Progenitor cell of endocrine pancreas (in vitro differentiated cells): ENCODE measurements at places on chromosomes 3 and 15. TPM values are rescaled to one million over a fixed set of nuclear protein-coding genes. Genes with fewer than 3 reads are reported as not detected.
A peak's percentile ranks its signal among the peaks of the same experiment; 100 is the strongest.

- DNase-seq: no peak
Measured at GRCh38 chr15:29612096-29612495, 210.2 kb downstream of the TJP1 start.

DNA sequence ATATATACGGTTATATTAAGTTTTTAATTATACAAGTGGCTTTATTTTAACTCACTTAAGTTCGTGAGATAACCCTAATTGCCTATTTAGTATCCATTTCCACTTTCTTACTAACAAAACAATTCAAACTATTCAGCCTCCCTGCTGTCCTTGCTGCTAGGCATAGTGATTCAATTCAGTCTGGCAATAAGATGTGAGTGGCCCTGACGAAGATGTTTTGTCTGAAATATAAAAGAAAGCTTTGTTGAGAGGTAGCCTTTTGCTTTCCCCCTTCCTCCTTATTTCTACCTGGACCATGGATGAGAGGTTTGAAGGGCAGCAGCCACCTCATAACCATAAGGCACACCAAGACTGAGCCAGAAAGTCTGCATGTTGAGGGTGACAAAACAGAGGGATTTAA lies 89.3 kb upstream of the TRIM42 start:
- no peak for DNase-seq

DNA sequence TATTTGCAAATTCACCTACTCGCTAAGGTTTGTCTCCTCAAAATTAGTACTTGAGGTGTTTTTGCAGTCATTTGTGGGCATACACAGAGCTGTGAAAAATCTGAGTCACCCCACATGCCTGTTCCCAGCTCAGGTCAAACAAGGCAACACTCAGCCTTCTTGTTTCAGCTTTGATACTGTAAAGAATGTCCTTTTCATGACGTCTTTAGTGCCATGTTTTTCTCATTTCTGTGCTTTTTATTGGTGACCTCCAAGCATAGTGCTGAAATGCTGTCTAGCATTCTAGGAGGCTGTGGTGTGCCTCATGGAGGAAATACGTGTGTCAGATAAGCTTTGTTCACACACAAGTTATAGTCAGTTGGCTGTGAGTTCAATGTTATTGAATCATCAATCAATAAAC lies 8.8 kb downstream of the CAPN3 start:
- DNase-seq: no peak

DNA sequence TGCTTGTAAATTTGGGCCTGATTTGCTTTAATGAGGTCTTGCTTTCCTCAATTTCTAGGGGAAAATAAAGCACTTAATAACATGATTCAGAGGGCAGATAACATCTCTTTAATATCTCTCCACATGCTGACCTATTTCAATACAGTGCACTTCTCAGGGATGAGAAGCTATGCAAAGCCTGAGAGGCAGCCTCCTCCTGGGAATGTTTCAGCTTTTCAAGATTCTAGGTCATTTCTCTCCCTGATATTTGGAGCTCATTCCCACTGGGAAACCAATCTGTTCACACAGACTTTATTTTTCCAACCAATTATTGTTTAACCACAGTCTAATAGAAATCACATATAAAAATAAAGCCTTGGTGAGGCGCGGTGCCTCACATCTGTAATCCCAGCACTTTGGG lies 67.0 kb upstream of the LSAMP start:
- no peak for DNase-seq

DNA sequence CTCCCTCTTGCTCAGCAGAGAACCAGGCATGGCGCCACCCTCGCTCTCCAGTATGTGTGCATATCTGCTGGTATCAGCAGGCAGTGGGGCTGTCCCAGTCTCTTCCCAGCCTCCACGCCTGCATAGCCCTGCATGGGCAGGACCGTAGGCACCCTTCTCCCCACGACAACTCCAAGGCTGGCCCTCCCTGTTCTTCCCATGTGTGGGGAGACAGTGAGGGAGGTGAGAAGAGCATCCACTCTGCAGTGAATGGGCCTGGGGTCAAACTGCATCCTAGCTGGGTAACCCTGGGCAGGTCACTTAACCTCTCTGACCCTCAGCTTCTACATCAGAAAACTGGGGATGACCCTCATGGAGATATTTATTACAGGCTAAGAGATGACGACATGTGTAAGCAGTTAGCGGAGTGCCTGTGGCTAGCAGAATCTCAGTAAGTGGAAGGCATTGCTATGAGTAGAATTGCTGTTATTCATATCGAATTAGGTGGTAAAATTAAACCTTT lies 13.3 kb upstream of the SSUH2 start:
- DNase-seq: no peak

DNA sequence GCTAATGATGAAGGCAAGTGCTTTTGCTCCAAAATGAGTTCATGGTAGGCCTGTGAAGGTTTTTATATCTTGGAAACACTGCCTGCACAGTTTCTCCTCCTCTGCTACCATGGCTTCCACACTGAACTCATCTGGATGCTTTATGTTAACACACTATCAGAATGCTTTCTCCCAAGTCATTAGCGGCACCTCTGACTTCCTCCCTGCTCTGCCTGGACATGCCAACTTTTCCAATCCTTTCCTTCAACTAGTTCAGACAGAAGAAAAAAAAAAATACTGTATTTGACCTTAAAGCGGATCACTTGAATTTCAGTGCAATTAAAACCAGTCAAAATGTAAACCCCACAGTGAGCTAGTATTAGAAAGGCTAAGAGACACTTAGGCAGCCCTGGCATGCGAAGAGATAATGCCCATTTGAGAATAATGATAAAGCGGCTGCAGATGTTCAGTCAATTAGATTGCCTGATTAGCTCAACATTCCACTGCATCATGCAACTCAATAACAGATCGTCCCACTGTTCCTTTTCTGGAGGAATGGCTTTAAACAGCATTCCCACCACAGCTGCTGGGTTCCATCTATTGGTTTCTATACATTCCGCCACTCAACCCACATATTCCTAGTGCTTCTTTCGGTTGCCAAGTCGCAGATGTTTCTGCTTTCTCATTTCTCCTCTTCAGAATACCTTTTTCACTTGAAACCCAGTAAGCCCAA lies 51.7 kb downstream of the CNTN3 start:
- no peak for DNase-seq

DNA sequence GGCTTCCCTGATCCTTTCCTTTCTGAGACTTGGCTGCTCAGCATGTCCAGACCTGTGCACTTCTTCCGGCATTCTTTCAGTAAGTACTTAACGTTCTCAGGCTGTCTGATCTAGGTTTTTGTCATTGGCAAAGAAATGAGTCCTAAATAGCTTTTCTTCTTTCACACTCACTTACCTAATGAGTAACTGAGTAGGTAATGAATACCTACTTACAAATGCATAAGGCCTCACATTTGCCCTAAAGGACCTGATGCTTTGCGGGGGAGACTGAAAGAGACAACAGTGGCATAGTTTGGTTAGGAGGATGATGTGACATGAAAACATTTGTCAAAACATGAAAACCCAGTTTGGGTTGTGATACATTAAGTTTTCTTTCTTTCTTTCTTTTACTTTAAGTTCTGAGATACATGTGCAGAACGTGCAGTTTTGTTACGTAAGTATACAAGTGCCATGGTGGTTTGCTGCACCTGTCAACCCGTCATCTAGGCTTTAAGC lies 516.7 kb upstream of the CFAP20DC start:
- no peak for DNase-seq

GRCh38 chr15:57401546-57401945 lies 25.2 kb downstream of the CGNL1 start:
- no peak for DNase-seq

- no peak for DNase-seq
Measured at GRCh38 chr3:197791892-197792647, 1.0 kb downstream of the LRCH3 start.

DNA sequence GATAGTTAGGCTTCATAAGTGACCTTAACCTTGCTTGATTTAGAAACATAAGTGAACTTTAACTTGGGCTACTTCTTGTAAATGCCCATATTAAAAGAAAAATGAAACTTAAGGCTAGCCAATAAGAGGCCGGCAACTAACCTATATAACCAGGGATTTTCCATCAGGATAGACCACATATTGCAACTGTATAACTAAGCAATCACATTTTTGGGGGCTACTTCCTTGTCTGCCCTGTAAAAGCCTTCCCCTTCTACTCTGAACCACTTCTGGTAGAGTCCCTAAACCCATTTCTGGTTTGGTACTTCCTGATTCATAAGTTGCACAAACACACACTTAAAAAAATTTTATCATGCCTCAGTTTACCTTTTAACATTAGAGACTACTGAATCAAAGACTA lies 150.9 kb upstream of the UBE2E2 start:
- no peak for DNase-seq

- no peak for DNase-seq
Measured at GRCh38 chr3:133487920-133488540, 85.5 kb upstream of the CDV3 start.

GRCh38 chr3:111819927-111820326 lies 39.1 kb upstream of the PHLDB2 start:
- DNase-seq: no peak

DNA sequence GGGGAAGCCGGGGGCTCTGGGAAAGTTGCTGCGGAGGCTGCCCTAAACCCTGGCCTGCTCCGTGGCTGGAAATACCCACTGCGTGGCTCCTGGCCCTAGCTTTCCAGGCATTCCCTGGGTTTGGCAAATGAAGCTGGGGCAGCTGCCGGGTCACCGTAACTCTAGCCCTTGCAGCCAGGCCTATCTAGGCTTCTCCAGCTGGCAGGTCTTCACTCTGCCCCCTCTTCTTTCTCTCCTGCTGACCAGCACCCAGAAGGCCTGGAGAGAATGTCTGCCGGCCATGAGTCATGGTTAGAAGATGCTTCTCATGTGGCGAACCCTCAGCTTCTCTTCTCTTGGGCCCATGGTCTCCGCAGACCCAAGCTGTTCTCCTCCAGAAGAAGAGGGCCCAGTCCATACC lies 5.6 kb upstream of the DLL4 start:
- no peak for DNase-seq

DNA sequence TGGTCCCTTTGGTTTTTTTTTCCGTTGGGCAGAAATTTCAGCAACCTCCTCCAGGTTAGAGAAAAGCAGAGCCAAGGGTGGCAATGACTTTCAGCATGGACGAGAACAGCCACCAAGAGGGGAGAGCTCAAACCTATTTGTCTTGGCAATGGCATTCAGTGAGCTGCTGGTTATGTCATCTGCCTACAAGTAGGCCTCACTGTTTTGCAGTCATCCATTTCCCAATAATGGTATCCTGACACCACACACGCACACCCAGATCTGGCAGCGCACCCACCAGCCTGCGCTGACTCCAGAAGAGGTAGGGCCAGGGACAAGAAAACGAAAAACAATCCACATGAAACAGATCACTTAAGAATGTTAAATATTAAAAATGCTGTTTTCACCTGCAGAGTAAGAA lies 92.3 kb downstream of the MAGI1 start:
- DNase-seq: no peak

GRCh38 chr15:92473756-92474155 lies 80.1 kb downstream of the ST8SIA2 start:
- DNase-seq: no peak

DNA sequence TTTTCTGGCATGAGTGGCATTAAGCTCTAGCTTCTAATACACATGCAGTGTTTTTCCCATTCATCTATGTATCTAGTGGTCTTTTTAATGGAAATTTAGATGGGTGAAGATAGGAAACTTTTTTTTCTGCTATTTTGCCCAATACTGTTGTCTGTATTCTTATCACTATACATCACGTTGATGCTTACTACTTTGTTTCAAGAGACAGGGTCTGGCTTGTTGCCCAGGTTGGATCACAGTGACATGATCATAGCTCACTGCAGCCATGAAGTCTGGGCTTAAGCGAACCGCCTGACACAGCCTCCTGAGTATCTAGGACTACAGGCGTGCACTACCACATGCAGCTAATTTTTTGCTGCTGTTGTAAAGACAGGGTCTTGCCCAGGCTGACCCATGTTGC lies 84.6 kb downstream of the PEAK1 start:
- DNase-seq: no peak

GRCh38 chr3:122520861-122521260 lies 6.1 kb upstream of the KPNA1 start:
- no peak for DNase-seq

GRCh38 chr3:12076031-12076430 lies 71.8 kb downstream of the SYN2 start:
- no peak for DNase-seq

GRCh38 chr15:81413851-81414250 lies 39.8 kb upstream of the TMC3 start:
- no peak for DNase-seq

DNA sequence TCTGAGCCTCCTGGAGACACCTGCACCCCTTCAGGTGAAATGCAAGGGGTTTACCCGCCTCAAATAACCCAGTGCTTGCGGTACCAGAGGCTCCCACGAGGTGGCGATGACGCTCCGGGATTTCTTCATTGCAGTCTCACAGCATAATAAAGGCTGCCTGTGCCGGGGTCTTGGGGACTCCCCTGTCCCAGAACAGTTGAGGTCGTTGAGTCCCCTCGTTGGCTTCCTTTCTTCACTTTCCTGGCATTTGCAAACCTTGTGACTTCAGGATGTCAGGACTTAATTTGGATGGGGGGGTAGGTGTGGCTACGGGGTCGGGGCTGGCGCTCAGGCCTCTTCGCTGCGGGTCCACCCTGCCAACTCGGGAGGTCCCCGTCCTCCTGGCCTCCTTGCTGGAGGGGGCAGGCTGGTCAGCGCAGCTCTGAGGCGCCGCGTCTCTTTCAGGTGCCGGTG lies 1.3 kb downstream of the GNAT1 start:
- peak; percentile 87 for DNase-seq

- no peak for DNase-seq
Measured at GRCh38 chr15:60400944-60401343, 3.2 kb upstream of the ANXA2 start.

DNA sequence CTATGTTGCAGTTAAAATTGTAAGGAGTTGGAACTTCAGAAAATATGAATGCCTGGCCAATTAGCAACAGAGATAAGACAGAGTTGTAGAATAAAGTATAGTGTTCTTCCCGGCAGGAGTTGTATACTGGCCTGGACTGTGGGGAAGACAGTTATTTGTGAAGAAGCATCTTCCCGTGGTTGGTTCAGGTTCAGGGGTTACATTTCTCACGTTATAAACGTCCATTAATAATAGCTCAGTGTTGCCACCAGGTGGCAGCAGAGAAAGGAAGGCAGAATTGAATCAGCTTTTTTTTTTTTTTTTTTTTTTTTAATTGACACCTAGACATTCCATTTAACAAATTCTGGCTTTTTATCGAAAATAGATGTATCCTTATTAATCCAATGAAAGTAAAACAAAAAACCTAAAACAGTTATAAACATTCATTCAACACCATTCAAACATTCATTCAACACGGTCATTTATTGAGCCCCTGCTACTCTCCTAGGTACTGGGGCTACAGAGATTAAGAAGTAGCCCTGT lies 66.4 kb upstream of the NR2E3 start:
- peak; percentile 34 for DNase-seq

The ANKUB1 gene
- not detected in 2 replicates for total RNA-seq

The ESYT3 gene
- total RNA-seq: 1.8 and 3.5 TPM in 2 replicates

The ATP13A4 gene
- total RNA-seq: 6.8 and 8.1 TPM in 2 replicates

The GOLGA6L9 gene
- total RNA-seq: 13.2 and 13.3 TPM in 2 replicates

The A4GNT gene
- total RNA-seq: 3.1 and 3.4 TPM in 2 replicates

The P2RY14 gene
- not detected in 2 replicates for total RNA-seq

The SEMA5B gene
- total RNA-seq: 4.2 and 5.9 TPM in 2 replicates

The MESP2 gene
- total RNA-seq: not detected in 2 replicates

The SLC28A1 gene
- not detected in 2 replicates for total RNA-seq

The CORO2B gene
- total RNA-seq: 1.5 and 2.0 TPM in 2 replicates

The C3orf52 gene
- total RNA-seq: 20.6 and 23.7 TPM in 2 replicates

The SLC4A7 gene
- 67.0 and 69.7 TPM in 2 replicates for total RNA-seq

The MUC20 gene
- 4.5 and 5.0 TPM in 2 replicates for total RNA-seq

The MYEF2 gene
- total RNA-seq: 126 and 128 TPM in 2 replicates

The SLC22A13 gene
- 0.62 and 0.67 TPM in 2 replicates for total RNA-seq

The AP4E1 gene
- 10.5 TPM in 2 replicates for total RNA-seq

The LYZL4 gene
- not detected in 2 replicates for total RNA-seq
